SIG-M5 (cell line): ENCODE measurements at places on chromosomes 3 and 15.

DNA sequence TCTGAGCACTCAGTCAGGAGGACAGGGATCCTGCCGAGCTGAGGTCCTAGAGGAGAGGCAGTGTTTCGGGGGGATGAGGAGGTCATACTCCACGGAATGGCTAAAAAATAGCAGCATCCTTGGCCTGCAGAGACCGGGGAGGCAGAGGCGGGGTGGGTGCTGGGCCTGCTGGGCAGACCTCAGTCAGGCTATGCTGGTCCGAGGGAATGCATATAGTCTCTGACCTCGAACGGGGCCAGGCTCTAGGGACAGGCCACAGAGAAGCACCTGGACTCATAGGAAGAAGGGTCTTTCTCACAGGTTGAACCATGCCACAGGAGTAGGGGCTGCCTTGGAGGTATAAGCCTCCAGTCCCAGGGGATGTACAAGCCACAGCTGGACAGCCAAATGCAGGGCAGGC lies 14.0 kb upstream of the SKIC8 start:
- DNase-seq = no peak

DNA sequence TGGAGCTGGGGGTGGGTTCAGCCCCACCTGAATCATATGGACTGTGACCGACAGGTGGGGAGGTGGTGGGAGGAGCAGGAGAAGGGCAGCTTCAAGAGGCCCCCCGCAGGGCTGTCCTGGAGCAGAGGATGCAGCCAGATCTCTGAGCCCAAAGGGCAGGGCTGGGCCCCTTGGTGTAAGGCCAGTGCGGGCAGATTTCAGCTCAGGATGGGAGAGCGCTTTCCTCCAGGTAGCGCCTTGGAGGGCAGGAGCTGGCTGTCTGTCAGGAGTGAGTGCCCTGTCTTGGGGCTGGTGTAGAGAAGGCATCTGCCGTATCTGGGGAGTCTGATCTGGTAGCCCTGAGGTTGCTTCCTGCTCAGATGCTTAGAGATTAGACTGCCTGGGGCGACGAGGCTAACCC lies 7.3 kb downstream of the TMEM43 start:
- DNase-seq = no peak

- DNase-seq = no peak
These were observed 512.9 kb downstream of the MCTP2 start for GRCh38 chr15:94744080-94744793.

GRCh38 chr15:78492872-78493271 lies 14.5 kb upstream of the HYKK start:
- no peak for DNase-seq

DNA sequence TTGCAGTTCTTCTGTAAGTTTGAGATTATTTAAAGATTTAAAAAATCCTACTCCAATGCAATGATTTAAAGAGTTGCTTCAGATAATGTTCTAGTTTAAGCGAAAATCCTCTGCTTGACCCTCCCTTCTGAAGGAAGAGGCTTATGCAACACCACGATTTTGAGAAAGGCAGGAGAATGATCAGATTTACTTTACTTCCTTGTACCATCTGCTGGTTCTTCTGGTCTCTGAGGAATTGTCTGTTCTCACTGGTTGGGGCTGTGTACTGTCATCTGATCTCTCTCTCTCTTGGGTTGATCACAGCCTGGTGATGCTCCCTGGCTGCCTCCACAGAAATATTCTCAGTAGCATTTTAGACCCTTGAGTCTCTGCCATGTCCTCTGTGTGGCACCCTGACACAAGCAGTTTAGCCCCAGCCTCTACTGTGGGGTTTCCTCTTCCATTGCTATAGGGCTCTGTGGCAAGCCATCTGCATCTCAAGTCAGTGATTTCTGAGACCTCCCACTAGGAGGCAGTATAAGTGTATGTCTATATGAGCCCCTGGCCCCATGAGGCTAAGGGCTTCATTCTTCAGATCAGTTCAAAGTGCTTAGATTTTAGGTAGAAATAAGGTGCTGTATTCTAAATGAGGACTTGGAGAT lies 50.8 kb upstream of the PLAAT1 start:
- DNase-seq = no peak

DNA sequence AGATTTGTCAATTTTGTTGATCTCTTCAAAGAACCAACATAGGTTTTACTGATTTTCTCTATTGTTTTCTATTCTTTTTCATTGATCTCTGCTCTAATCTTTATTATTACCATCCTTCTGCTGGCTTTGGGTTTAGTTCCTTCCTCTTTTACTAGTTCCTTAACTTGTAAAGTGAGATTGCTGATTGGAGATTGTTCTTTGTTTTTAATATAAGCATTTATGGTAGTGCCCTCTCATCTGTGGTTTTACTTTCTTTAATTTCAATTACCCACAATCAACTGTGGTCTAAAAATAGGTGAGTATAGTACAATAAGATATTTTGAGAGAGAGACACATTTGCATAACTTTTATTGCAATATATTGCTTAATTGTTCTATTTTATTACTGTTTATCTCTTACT lies 13.2 kb upstream of the CLRN1 start:
- DNase-seq = no peak

DNA sequence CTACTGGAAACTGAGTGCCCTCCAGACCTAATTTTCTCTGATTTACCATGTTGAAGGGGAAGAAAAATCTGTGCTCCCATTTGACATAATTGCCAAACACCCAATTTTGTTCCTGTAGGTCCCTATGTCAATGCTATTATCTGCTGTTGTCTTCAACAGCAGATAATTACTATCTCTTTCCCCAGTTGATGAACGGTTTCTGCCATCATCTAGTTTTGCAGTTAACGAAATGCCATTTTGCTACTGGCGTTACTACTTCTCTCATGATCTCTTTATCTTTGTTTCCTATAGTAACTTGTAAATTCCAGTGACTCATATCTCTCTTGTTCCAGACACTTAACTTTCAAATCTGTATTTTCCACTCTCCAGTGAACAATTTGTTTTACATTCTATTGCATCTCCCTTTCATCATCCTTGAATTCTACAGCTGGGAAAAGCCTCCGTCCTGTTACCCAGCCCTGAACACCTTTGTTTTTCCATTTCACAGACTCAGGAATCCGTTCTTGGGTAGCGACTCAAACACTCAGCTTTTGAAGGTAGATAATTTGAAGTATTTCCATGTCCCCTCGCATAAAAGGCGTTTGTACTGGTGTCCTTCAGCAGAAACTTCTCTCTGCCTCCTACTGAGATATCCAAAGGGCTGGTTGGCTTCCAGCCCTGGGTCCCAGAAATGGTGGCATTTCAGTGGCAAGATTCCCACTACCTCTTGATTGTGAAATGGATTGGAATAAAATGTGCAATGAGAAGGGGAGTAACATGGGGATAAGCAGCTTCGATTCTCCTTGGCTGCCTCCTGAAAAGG lies 111.7 kb downstream of the FOXB1 start:
- no peak for DNase-seq

DNA sequence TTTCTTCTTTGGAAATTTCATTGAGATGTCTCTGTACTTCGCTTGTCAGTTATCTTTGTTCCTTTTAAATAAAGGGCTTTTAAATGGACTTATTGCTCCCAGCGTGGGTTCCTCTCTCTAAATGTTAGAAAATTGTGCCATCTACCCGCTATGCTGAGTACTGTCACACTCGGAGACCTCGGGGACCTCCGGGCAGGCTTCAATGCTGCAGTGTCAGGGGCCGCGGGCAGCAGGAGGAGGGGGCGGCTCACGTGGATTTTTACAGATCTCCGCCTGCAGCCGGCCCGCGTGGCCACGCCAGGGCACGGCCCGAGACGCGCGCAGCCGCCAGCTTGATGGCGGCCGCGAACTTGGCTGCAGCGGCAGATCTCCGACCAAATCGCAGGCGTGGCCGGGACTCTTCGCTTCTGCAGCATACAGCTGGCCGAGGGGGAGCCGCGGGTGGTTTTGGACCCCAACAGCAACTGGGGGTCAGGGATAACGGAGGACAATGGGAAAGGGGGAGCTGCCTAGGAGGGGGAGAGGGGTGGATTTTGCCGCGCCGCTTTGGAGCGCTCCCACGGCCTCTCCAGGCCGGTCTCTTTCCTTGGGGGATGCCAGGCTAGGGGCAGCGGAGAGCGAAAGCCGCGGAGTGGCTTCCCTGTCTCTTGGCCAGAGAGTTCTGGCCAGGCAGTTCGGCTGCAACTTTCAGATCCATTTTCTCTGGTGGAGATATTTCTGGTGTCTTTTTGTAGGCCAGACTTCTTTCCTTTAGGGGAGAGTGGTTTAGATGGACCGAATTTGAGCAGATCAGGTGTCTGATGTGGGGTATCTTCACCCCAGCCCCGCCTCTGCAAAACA lies 15.3 kb downstream of the NR2F2 start:
- no peak for DNase-seq

DNA sequence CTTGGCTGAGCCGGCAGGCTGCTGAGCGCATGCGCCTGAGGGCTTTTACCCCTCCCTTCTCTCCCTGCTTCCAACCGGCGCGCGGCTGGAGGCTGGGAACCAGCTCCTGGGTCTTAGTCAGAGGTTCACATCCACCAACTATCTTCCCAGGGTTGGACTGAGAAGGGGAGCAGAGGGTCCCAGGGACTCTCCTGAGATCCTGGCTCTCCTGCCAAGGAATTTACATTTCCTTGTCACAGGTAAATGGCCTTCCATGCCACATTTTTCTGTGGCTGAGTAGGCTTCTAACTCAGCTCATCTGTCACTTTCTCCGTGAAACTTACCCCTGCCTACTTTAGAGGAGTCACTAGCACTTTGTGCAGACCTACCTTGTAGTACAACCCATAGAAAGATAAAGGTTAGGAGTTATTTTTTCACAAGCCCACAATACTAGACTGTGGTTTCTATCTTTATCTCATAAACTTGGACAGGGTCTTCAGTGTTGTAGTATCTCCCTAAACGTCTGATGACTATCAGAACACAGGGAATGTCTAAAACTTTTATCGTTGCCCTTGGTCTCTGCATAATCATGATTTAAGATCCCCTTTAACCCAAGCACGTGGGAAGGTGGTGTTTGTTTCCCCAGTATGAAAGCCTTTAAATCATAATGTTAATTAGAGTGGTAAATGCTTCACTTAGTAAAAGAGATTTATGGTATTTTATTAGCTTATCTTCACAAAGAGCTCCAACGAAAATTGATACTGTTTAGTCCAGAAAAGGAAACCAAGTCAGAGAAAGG lies 638 bp upstream of the TBC1D5 start:
- DNase-seq = no peak

DNA sequence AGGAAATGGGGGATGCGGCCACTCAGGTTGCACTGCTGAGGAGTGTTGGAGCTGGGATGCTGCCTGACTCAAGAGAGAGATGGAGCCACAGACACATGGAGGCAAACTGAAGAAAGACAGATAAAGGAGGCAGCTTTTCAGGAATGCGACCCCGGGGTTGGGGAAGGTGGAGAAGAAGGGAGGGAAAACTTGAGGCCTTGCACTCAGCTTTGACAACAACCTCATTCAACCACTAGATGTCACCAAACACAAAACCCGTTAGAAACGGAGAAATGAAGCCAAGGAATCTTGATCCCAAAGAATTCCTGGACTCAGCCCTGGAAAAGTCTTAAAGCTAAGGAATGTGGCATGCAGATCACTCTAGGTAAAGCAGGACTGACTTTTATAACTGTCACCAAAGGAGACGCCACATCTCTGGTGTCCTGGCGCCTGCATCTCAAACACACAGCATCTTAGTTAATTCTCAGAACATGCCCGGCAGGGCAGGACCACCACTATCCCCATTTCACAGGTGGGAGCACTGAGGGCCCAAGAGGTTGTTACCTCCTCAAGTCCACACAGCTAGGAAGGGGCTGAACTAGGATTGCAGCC lies 59.6 kb upstream of the LMCD1 start:
- DNase-seq = no peak

DNA sequence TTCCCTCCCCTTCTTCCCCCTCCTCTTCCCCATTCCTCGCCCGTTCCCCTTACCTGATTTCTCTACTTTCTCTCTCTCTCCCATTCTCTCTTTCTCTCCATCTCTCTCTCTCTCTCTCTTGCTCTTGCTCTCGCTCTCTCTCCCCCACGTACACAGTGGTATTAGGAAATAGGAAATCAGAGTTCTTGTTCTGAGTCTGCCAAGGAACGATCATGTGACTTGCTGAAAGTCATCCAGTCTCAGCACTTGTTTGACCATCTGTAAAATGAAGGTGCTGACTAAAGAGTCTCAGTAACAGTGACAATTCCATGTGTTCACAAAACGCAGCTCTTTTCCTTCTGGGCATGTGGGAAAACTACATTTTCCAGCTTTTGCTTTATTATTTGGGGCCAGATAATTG lies 445.0 kb upstream of the TGFBR2 start:
- no peak for DNase-seq

DNA sequence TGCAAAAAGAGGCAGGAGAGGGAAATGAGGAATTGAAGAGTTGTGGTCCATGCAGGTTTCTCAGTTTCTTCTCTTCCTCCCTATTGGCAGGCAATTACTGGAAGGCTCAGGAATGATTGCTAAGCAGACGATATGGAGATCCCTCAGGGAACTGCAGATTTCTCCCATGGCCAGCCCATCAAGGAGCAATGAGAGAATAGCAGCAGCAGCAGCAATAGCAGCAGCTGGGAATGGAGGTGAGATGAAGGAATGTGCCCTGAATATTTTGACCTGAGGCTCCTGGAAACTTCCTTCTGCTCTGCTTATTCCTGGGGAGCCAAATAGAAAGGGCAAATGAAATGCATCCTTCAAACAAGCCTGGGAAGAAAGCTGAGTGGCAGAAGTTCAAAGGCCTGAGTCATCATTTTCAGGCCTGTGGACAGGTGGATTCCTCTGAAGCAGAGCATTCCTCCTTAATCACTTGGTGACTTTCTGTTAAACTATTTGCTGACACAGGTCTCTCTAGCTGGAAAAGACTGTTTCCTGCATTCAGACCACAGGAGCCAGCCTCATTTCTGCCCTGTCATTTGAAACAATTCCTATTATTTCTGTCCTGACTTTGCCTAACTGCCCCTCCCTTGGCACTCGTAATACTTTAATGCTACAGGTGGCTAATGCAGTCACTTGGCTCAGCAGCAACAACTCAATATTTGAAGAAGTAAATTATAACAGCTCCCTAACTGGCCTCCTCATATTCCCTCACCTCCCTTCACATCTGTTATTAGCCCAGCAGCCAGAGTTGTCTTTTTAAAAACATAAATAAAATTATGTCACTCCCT lies 146.9 kb upstream of the GADL1 start:
- no peak for DNase-seq

DNA sequence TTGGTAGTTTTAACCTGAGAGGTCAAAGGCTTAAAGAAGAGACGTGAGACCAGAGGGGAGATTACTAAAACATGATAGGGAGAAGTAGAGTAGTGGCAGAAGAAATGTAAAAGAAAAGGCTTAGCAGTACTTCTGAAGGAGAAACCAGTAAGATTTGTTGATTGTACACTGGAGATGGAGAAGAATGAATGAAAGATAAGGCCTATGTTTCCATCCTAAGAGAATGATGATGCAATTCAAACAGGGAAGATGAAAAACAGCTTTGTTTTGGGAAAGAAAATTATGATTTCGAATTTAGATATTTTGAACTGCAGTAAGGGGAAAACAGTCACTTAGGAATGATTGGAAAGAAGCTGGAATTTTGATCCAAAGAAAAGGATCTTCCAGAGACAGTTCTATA lies 97.4 kb upstream of the PLXND1 start:
- no peak for DNase-seq

- no peak for DNase-seq
These were observed 42.1 kb upstream of the HES1 start for GRCh38 chr3:194093842-194094241.

- DNase-seq = no peak
These were observed 103.1 kb upstream of the TLE3 start for GRCh38 chr15:70200511-70201424.
